ENCODE measurements at places on chromosomes 1 and 21.

DNA sequence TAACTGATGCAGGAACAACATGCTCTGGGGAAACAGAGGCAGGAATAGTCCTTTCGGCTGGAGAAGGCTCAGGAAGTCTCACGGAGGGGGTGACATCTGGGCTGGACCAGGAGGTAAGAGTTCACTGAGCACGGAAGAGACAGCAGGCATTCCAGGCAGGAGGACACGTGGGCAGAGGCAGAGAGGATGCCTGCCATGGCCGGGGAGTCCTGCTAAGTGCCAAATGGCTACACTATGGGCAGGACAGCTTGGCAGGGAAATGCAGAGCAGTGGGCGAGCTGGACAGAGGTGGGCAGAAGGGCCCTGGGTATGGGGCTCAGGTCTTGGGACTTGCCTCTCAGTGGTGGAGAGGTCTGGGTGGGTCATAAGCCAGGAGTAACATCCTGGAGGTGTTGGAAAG is 17.6 kb downstream of the ALDH4A1 start:
- DNase-seq = no peak

DNA sequence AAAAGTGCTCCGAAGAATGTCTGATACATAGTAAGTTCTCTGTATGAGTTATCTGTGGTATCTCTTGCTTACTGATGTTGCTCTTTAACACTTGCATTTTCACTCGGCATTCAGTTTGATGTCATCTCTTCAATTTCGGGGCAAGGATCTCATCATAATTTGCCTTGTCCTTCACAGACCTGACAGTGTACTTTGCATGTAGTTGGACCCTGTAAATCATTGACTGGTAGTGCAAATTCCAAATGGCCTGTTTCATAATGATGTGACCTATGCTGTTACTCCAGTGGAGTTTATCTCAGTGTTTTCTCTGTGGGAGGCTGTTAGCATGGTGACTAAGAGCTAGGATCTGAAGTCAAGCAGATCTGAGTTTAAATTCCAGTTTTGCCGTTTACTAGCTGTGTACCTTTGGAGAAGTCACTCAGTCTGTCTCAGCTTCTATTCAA is 34.2 kb upstream of the ABCD3 start:
- DNase-seq = no peak

GRCh38 chr1:113242481-113242880 is 147.8 kb upstream of the MAGI3 start:
- DNase-seq = no peak

- DNase-seq = no peak
These were observed 186.8 kb upstream of the C1orf174 start for GRCh38 chr1:4086921-4087320.

GRCh38 chr1:240611619-240612480 is at the start of gene GREM2:
Gene GREM2, minus strand, starts transcription at chr1:240612155. Its CDS starts 118,680 bp downstream, at chr1:240493475.
- peak; percentile 11 for DNase-seq

Data from NCI-H1930 (cell line).